Activated naive CD4-positive, alpha-beta T cell (primary cell): ENCODE measurements at places on chromosomes 11 and 22.

- no peak for DNase-seq
These were observed 22.7 kb downstream of the EFCAB6 start for GRCh38 chr22:43789452-43789851.

DNA sequence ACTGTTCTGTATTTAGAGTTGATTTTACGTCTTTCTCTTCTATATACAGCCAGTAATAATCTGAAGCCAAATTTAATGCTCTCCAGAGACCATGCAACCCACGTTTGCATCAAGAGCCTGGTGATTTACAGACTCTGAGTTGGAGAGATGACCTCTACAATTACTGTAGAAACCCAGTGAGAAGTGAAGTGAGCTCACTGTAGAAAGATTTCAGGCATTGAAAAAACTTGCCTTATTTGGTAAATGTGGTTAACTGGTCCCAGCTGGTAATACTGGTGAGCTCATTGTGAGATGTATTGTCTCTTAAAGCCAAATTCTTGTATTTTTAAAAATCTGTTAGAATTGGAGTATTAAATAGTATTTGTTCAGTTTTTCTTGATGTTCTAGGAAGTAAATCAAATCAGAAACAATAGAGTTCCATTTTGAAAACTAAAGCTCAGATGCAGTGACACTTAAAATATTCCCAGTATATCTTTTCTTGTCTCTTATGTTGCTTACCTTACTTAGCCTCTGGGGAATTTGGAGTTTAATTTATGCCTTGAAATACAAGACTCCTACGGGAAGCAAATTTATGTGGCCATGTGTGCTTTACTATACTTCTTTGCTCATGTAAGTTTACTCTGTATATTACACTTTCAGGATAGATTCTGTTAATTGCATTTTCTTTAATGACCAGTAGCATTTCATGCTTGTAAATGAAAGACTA is 189.9 kb downstream of the ARHGAP42 start:
- DNase-seq: no peak

- DNase-seq: peak; percentile 60
These were observed 603 bp downstream of the ESRRA start for GRCh38 chr11:64305691-64306562.

GRCh38 chr22:37363261-37363992 is 63.9 kb downstream of the ELFN2 start:
- no peak for DNase-seq

- DNase-seq: no peak
These were observed 45.6 kb downstream of the TRMU start for GRCh38 chr22:46381142-46381541.

DNA sequence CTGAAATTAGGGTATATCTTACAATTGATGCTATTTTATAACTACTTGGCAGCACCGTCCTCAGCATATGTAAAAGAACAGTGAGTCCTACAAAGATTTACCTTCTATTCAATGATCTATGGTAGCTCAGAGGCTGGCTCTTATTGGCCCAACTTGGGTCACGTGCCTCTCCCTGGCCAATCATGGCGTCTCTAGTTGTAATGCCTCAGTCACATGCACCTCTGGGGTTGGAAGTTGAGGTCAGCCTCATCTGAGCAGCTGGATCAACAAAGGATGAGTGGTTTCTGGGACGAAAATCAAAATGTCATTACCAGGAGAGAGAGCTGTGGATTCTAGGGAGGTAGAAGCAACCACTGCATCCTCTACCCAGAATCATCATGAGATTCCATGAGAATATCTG is 22.9 kb upstream of the ASPHD2 start:
- no peak for DNase-seq

GRCh38 chr11:72009156-72009555 is 10.4 kb downstream of the IL18BP start:
- no peak for DNase-seq

- DNase-seq: no peak
These were observed 110.9 kb upstream of the GRK3 start for GRCh38 chr22:25453557-25453956.

- DNase-seq: no peak
These were observed 201.8 kb downstream of the TMEM135 start for GRCh38 chr11:87239531-87239930.

GRCh38 chr11:64642871-64643255 is 51.8 kb downstream of the SLC22A12 start:
- no peak for DNase-seq
